ENCODE measurements at places on chromosomes 3 and 15.

DNA sequence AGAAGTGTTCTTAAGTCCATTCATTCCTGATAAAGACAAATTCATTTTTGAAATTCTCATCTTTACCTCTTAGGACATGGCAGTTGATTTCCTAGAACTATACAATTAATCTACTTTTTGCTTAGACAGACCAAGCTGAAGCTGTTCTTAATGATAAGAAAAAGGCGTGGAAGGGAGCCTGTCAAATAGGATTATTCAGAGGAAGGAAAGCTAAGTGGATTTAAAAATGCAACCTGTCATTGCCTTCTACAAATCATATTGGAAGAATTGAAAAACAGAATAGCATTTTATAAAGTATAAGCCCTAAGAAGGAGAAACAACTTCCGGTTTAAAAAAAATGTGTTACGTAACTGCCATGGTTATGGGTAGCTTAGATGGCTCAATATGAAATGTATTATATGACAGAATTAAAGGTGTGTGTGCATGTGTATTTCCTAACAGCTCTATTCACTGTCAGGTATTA is 81.2 kb upstream of the RAP2B start:
- no peak for DNase-seq

- DNase-seq, result no peak
Observed at GRCh38 chr15:58258501-58259292, 120.5 kb downstream of the AQP9 start.

- DNase-seq, result no peak
Observed at GRCh38 chr3:65762235-65762580, 276.5 kb downstream of the MAGI1 start.

GRCh38 chr15:92146511-92147150 is 247.1 kb upstream of the ST8SIA2 start:
- no peak for DNase-seq

DNA sequence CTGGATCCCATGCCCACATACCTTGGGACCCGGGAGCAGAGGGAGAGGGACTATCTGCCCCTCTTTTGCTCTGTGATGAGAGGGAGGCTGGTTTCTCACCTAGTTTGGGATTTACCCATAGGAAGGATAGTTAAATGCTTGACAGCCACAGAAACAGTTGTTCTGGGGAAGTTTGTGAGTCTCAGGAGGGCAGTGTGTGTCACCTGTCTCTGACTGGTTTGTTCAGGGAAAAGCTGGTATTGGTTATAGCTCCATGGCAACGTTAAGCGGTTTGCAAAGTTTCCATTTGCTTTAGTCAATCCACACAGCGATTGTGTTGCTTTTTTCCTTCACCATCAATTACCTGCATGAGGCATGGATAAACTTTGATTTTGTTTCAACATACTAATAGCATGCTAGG is 3.7 kb upstream of the TMED3 start:
- no peak for DNase-seq
